ENCODE measurements at places on chromosomes 1 and 21.
A peak's percentile ranks its signal among the peaks of the same experiment; 100 is the strongest.

DNA sequence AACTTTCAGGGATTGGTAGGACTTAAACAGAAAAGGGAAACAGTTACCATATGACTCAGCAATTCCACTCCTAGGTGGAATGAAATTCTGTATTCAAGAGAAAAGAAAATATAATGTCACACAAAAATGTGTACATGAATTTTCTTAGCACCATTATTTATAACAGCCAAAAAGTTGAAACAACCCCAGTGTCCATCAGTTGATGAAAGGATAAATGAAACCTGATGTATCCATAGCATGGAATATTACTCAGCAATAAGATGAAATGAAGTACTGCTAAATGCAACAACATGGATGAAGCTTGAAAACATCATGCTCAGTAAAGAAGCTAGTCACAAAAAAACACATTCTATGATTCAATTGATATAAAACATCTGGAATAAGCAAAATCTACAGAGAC, 15.5 kb downstream of the EEIG2 start:
- no peak for DNase-seq

DNA sequence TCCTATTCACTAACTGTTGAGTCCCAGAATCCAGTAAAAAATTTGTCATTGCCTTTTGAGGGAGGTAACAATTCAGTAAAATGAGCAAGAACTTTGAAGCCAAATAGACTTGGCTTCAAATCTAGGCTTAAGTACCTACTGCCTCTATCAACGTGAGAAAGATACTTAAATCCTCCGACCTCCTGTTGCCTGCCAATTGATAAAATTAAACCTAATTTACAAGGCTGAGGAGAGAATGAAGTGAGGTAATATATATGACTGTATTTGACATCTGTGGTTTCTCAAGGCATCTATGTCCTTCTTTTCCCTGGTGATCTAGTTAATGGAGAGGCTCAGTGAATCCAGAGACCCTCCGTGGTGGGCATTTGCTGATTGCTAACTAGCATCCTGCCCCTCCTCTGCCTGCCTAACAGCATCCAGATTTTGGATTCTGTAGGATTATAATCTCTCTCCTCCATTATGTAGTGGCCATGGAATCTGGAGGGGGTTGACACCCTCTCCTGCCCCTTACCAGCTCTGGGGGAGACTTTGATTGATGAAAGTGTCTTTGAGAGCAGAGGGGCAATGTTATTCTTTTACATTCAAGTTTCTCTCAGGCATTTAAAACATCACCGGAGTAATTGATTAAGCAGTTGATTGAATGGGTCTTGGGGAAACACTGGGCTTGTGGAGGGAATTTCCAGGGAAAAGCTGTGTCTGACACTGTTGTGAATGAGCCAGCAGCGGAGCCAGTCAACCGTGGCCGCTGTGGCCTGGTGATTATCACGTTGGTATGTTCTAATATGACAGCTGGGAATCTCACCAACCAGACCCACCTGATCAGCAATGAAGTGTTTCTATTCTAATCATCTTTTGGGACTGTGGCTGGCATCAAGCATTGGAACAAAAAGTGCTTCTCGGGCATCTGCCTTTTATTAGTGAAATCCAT, 140.7 kb upstream of the FAM78B start:
- DNase-seq, result no peak

GRCh38 chr1:151574575-151575529, 34.7 kb downstream of the TUFT1 start:
- DNase-seq, result no peak

DNA sequence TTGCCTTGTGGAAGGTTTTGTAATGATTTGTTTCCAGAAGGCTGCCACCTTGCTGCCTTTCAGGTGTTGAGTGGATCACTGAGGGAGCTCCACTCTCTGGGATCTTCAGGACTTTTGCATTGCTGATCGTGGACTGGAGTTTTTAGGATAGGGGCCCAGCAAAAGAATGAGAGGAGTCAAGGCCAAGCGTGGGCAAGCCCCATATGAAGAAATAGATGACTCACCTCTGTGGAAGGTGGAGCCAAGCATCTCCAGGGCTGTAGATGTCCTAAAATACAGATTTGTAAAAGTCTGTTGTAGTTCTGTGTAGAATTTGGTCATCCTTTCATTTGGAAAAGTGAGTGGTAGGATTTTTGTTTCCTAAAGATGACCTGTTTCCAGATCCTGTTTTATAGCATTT, 67.0 kb downstream of the ST3GAL3 start:
- DNase-seq, result no peak

DNA sequence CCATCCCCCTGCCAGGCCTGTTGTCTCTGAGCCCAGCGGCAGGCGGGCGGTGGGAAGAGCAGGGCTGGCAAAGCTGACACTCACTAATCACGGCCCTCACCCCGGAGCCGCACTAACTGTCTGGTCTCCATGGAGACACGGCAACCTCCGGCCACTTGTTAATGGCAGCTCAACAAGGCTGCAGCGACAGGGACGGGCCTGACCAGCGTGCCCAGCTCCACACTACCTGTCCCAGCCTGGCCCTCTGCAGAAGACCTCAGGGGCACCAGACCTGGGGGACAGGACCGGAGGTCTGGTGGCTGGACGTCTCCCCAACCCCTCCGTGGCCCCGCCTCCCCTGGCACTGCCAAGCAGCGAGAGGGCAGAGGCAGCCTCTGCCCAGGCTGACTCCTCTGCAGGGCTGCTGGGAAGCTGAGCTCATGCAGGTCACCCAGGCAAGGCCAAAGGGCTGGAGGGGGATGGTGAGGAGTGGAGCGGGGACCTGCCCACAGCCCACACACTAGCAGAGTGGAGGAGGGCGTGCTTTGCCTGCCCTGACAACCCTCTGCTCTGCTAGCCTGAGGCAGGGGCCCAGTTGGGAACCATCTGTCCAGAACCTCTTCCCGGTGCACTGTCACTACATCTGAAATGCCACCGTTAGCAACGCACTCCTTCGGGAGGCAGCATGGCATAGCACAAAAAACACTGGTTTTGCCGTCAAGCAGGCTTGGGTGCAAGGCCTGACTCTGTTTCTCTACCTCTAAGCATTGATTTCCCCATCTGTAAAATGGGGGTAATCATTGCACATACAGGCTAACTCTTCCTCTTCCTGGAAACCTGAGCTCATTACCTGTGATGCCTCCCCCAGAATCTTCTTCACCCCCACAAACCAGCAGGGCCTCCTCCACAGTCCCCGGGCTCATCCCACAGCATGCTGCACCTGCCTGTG, 29.6 kb upstream of the WASF2 start:
- peak; percentile 92 for DNase-seq

- DNase-seq, result no peak
Observed at GRCh38 chr21:46122758-46123683, 25.1 kb downstream of the COL6A2 start.

DNA sequence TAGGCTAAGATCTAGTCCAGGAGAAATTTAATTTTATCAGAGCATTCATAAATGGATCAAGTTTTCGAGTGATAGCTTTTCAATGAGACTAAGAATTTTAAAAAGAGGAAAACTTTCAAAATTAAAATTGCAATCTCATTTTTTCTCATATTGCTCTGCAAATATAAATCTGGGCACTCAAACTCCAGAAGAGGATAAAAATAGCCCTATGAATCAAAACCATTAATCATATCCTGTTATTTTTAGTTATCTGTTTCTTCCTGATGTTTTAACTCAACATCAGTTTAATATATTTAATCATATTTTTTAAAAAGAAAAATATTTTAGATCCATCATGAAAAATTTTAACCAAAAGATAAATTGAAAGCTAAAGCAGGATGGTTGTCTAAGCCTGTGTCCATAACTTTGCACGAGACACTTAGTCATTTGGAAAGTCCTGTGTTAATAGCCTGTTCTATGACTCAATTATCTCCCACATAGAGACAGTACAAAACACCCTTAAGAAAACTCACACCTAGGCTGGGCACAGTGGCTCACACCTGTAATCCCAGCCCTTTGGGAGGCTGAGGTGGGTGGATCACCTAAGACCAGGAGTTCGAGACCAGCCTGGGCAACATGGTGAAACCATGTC, 17.1 kb upstream of the PRRC2C start:
- DNase-seq, result no peak

DNA sequence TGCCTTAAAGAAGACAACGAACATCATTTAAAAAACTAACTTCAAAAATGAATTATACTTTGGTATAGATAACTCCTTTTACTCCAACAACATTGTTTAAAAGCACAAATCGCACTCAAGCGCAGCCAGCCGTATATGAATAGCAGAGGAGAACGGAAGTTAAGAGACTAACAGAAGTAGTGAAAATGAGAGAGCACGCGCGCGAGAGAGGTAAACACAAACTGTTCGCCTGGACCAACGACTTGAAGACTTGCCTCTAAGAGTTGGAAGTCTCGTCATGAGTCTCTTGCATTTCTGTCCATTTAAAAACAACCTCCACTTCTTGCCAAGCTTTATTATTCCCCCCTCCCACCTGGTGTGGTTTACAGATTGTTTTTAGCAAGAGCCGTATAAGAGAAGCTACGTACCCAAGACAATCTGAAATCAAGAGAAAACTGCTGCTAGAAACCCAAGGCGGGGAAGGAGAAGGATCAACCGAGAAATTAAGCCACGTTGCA, 479 bp downstream of the SELENOF start:
- peak; percentile 61 for DNase-seq

- DNase-seq, result no peak
Observed at GRCh38 chr1:109626682-109627408, 7.2 kb downstream of the AMPD2 start.

DNA sequence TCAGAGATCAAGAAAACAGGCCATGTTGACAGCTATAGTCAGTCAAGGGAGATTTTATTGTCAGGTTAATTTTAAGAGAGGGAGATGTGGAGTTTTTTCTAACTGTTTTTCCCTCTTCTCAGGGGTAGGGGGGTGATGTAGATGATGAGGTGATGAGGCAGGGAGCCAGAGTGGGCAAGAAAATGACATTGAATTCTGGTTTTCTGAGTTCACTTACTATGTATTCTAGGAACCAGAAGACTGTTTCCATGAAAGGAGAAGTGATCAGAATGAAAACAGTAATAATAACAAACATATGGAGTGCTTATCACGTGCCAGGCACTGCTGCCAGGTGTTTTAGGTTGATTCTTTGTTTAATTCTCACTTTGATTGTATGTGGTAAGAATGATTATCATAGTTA, 40.2 kb downstream of the CASQ2 start:
- DNase-seq, result no peak

- DNase-seq, result no peak
Observed at GRCh38 chr21:25967901-25968438, 202.6 kb downstream of the APP start.

GRCh38 chr1:203199816-203200571, 13.5 kb upstream of the CHI3L1 start:
- DNase-seq, result no peak

DNA sequence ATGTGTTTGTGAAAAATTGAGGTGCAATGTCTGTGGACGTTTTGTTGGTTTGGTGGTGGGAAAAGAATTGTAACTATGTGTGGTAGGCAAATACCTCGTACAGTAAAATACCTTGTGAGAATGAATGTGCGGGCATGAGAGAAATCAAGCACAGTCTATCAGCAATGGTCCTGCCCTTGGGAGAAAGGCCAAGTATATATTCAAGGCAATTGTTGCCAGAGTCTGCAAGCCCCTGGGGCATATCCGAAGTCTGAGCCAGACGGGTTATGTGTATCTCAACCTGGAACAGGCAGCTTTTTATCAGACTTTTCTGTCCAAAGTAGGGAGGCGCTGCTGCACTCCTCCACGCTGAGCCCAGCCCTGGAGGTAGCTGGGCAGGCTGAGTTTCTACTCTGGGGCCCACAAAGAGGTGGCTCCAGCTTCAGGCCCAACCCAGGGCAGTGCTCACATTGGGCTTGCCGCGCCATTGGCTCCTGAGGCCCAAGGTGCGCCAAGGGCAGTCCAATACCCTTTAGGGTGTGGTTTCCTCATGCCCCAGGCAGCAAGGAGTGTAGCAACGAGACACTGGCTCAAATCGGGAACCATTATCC, 9.4 kb upstream of the GNL2 start:
- DNase-seq, result no peak

- DNase-seq, result no peak
Observed at GRCh38 chr1:170445096-170445495, 86.9 kb upstream of the GORAB start.

DNA sequence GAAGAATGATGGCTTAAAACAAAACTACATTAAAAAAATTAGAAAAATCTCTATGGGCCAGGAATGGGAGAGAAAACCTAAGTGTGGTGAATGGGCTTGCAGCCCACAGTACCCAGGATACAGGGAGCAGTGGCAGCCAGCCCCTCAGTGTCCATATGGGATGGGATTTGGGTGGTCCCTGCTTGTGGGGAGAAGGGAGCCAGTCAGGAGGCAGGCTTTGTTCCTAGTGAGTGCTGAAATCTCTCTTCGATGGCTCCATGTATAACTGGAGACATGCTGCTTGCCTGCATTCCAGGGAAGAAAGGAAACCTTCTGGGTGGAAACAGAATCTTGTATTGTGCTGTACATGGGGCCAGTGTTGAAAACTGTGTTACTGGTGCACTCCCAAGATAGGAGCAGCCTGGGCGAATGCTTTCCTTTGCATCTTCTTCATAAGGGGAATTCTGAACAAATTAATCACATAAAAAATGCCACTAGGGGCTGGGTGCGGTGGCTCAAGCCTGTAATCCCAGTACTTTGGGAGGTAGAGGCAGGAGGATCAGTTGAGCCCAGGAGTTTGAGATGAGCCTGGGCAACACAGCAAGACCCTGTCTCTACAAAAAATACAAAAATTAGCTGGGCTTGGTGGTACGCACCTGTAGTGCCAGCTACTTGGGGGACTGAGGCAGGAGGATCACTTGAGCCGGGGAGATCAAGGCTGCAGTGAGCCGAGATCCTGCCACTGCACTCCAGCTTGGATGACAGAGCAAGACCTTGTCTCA, 36.0 kb downstream of the PTPRU start:
- DNase-seq, result no peak

GRCh38 chr21:16879479-16879878, 633.4 kb upstream of the CXADR start:
- no peak for DNase-seq

GRCh38 chr1:89739844-89740216, 81.0 kb upstream of the LRRC8D start:
- DNase-seq, result no peak

- peak; percentile 76 for DNase-seq
Observed at GRCh38 chr1:225423518-225423855, 4.4 kb downstream of the LBR start.

GRCh38 chr21:43873673-43874072, 8.7 kb downstream of the AGPAT3 start:
- DNase-seq, result no peak

- no peak for DNase-seq
Observed at GRCh38 chr1:205563927-205564441, 59.5 kb downstream of the CDK18 start.

DNA sequence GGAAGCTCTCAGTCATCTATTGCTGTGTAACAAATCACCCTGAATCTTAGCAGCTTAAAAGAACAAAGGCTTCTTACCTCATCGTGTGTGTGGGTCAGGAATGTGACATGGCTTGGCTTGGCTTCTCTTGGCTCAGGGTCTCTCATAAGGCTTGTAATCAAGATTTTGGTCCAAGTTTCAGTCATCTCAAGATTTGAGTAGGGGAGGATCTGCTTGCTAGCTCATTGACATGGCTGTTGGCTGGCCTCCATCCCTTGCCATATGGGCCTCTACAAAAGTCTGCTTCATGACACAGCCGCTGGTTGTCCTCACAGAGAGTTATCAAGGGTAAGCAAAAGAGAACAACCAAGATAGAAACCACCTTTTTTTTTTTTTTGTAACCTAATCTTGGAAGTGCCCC, 207.7 kb downstream of the PTPRC start:
- no peak for DNase-seq

GRCh38 chr1:59028048-59028447, 244.2 kb upstream of the JUN start:
- DNase-seq, result no peak

GRCh38 chr1:27099135-27099586, 55.8 kb downstream of the SLC9A1 start:
- DNase-seq, result peak; percentile 51

GRCh38 chr1:25487628-25488027, 55.8 kb upstream of the LDLRAP1 start:
- DNase-seq, result no peak

Measured in NCI-H1092 treated with DMSO at 0.1 percent for 48 hours (cell line).